Left renal cortex interstitium (tissue), 4 donors: ENCODE measurements at places on chromosomes 2 and 18.

DNA sequence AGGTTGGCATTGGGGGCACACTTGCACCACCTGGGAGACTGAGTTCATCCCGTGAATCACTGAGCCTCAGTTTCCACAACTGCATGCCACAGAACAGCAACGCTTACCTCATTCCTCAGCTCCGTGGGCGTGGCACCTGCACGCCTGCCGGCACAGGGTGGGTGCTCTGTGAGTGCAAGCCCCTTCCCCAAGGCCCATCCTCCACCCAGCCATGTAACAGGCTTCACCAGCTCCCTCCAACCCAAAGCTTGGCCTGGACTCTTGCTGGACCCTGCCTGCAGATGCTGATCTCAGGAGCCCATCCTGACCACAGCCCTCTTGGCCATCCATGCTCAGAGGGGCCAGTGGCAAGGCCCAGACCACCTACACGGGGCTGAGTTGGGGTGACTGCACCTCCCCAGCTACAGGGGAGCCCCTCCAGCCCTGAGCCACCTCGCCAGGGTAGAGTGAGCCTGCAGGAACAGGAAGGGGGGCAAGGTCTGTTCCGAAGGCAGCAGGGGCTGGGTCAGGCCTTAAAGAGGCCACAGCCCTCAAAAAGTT is 1.8 kb downstream of the PRLH start:
- DNase-seq = no peak

DNA sequence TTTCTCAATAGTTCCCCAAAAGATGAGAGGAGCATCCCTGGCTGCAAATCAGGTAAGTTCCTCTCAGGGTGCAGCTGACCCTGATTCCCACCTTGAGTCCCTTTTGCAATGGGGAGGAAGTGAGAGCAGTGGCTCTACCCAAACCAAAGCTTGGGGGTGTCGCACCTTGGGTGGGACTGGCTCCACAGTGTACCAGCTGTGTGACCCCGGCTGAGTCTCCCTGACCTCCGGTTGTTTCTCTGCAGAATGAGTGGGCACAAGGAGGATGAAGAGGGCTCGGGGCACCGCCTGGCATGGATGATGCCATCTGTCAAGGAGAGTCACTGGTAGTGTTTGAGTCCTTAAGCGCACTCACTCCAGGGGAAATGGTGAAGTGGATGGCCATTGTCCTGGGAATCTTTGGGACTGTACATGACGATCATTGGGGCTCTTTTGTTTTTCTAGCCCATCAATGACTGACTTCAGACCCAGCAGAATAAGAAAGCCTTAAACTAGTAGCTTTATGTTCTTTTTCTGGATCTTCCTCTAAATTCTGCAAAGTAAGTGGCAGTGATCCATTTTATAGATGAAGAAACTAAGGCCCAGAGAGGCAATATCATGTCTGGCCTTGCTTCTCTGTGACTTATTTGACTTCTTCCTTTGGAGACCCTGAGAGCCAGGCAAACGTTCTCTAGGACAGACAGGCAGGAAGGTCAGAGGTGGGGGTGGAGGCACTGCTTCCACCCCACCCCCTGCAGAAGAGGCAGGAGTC is 106.3 kb upstream of the ST3GAL5 start:
- no peak for DNase-seq

GRCh38 chr2:111905990-111906735 is 7.8 kb downstream of the MERTK start:
- no peak for DNase-seq

- DNase-seq = no peak
Measured at GRCh38 chr2:187654535-187654934, 100.3 kb upstream of the TFPI start.

DNA sequence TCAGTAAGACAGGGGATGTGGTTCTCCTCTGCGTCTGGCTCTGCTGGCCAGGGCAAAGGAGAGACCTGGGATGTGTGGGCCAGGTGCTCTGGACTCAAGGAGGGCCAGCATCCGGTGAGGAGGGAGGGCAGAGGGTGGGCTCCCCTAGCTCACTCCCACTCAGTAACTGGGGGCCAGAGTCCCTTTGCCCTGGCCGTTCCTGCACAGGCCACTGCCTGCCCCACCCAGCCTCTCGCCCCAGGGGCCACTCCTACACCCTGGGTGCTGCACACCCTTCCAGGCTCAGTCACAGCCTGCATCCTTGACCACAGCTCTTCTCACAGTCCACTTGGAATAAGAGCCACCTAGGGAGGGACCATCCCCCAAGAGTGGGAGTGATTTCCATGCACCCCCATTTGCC is 41.0 kb downstream of the SNED1 start:
- no peak for DNase-seq

DNA sequence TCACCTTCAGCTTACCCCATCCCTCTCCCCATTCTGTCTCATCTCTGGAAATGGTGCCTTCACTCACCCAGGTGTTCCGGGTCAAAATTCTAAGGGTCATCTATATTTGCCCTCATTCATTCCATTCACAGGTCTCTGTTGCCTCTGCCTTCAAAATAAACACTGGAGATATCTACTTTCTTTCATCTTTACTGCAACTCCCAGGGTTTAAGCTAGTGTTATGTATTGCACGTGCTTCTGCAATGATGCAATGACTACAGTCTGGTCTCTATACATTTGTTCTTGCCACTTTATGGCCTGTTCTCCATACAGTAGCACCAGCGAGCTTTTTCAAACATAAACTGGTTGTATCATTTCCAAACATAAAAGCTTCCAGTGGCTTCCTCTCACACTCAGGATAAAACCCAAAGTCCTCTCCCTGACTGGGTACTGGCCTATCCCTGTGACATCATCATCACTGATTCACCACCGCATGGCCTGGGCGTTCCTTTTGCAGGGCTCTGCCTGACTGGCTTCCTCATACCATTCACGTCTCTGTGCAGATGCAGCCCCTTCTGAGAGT is 14.3 kb downstream of the DSG2 start:
- no peak for DNase-seq

GRCh38 chr2:60312618-60313017 is 240.8 kb downstream of the BCL11A start:
- no peak for DNase-seq

- no peak for DNase-seq
Measured at GRCh38 chr18:11981192-11981542, at the start of gene IMPA2. Gene IMPA2 (plus strand): TSS chr18:11981507. CDS start chr18:11981670, 163 bp downstream.

DNA sequence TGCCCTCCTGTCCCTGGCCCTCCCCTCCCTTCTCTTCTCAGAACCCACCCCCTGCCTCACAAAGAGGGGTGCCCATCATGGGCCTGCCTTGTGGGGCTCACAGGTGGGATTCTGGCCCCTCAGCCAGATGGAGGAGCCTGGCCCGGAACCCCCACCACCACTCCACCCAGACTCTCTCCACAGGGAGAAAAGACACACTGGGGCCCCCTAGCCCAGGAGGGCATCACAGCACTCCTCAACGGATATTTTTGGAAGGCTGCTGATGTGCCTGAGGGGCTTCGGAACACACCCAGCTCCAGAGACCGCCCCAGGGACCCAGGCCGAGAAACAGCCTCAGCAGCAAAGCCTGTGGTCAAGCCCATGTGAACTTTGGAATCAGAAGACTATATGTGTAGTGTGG is 9.9 kb downstream of the KCNIP3 start:
- no peak for DNase-seq

- no peak for DNase-seq
Measured at GRCh38 chr18:9082711-9083510, 19.6 kb upstream of the NDUFV2 start.

DNA sequence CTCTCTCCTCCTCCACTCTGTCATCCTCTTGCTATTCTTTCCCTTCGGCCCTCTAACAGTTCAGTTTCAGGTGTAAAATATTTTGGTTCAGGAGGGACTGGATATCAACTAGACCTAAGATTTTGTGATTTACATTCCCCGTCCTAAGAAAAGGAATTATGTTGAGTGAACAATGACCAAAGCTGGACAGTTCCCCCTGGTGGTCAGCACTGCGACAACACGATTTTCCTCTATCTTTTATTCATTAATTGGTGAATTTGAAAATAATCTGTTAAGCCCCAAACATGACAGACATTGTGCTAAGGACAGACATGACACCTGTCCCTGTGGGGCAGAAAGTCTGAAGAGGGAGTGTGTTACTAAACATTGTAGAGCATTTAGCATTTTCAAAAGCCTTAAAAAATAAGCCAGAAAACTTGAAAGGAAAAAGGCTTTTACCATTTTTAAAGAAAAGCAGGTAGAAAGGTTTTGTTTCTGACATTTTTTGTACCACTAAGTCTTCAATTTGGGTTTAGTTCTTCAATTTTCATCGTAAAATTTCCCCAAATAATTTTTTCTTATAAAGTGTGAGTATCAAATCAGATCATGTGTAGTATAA is 28.4 kb upstream of the GTF2A1L start:
- no peak for DNase-seq

DNA sequence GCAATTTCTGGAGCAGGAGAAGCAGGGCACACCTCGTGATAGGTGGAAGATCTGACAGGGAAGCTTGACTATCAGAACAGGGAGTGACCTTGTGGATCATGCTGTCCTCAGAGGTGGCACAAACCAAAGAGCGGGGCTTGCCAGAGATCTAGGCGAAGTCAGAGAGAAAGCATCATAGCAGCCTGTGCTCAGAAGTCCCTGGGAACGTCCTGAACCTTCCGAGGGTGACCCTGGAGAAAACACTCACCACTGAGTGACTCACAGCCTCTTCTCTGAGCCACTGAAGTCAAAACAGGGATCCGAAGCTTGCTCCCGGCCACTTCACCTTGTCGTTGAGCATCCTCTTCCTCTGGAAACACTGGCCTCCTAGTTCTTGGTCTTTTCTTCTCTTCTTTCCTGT is 56.7 kb downstream of the IL1R2 start:
- DNase-seq = no peak

- no peak for DNase-seq
Measured at GRCh38 chr18:23861326-23861725, 153.2 kb upstream of the TTC39C start.

DNA sequence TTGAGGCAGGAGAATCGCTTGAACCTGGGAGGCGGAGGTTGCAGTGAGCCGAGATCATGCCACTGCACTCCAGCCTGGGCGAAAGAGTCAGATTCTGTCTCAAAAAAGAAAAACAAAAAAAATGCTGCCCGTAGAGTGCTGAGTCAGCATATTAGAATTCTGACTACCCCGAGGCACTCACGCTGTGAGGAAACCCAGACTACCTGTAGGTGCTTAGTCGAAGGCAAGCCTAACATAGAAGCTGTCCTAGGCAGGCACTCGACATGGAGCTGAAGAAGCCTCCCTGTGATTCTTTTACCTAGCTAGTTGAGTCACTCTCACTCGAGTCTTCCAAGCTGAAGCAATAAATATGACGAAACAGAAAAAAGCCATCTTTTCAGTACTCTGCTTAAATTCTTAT is 1323.2 kb upstream of the DDX18 start:
- DNase-seq = no peak

DNA sequence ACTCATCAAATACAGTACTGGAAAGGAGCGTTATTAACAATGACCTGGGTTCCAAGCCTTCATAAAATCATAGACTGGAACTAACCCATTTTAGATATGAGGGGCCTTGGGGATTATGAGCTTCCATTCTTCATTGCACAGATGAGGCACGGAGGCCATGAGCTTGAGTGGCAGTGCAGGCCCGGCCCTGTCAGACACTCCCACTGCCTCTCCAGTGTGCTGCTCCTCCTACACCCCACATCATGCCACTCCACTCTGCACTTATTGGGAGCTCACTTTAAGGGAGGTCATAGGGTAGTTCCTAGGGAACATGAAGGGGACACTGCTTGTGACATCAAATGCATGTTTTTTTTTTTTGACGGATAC is 77.9 kb downstream of the TSN start:
- DNase-seq = no peak

- no peak for DNase-seq
Measured at GRCh38 chr18:11148680-11149440, 509 bp downstream of the PIEZO2 start.
